ENCODE measurements at places on chromosomes 13 and 19.

- no peak for DNase-seq
These were observed 107.6 kb downstream of the ABCC4 start for GRCh38 chr13:95193509-95194230.

DNA sequence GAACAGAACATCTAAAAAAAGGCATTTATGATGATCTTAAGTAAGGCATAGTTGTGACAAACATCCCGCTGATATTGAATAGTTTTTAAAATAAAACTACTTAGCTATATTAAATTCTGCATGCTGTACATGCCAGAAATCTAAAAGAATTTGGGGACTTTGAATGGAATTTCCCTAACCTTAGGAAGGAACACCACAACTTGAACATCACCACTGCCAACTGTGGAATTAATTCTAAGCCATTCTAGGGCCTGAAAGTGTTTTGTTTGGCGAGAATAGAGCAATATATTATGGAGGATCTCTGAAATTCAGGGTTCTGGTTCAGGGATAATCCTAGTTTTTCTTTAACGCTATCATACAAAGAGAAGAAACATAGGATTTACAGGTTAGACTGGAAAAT is 17.8 kb upstream of the LATS2 start:
- DNase-seq = peak; percentile 61

- peak; percentile 35 for DNase-seq
These were observed 25.3 kb downstream of the CAPN12 start for GRCh38 chr19:38718747-38719543.

- peak; percentile 26 for DNase-seq
These were observed 3.9 kb downstream of the PIH1D1 start for GRCh38 chr19:49447485-49448431.

GRCh38 chr19:50893047-50893736 is 18.0 kb downstream of the KLK4 start:
- DNase-seq = no peak

- peak; percentile 26 for DNase-seq
These were observed 427 bp downstream of the ZNF160 start for GRCh38 chr19:53102756-53103233.

GRCh38 chr13:40480012-40480914 is 186.2 kb downstream of the FOXO1 start:
- DNase-seq = no peak

- no peak for DNase-seq
These were observed 64.3 kb downstream of the RASL11A start for GRCh38 chr13:27334774-27335435.

DNA sequence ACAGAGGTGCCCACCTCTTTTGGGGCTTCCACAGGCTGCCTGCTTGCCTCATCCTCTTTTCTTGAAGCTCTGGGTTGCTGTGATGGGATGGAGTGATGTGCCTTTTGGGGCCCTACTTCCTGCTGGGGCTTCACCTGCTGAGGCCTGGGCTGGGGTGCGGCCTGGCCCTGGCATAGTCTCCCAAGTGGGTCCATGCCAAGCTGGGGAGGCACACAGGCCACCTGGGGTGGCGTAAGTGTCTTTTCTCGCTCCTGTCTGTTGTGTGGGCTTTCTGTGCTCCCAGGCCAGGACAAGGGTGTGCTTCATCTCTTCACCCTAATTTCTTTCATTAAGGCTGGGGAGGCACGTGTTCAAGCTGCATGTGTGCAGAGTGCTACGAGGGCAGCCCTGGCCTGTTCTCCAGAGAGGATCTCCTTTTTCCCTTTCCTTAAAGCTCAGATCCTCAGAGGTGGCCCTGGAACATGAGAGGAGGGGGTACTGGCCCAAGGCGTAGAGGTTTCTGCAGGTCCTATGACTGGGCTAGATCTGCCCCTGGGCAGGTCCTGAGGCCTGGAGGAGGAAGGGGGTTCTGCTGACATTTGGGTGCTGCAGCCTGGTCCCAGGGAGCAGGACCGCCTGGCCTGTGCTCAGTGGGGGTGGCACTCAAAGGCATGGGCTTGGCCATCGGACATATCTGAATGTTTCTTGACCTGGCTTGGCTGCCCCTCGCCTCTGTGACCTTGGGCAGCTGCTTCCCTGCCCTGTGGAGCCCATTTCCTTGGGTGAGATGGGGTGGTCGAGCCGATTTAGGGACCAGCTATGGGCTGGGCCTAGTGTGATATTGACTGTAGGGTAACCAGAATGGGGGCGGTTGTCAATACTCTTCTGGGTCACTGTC is 23.7 kb upstream of the RNF17 start:
- DNase-seq = no peak

- DNase-seq = no peak
These were observed 638 bp downstream of the ADGRE5 start for GRCh38 chr19:14381689-14382474.

GRCh38 chr13:112071723-112072533 is 5.0 kb downstream of the SOX1 start:
- no peak for DNase-seq

DNA sequence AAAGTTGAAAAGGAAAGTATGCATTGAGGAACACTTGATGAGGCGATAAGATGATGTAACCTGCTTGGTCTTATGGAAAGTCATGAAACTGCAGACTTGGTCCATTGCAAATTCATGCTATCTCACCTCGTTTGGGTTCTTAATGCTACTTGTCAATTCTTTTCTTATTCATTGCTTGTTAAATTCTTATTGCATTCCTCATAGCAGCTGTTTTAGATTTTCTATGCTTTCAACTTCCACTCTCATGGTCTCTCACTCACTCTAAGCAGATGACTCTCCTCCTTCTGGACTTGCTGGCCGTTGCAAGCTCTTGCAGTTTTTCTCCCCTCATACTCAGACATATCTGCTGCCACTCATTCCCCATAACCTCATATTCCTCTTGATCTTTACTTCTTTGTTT is 67.8 kb upstream of the CSNK1A1L start:
- DNase-seq = peak; percentile 99

GRCh38 chr19:38538793-38539528 is 78.8 kb downstream of the MAP4K1 start:
- DNase-seq = no peak

GRCh38 chr13:110138700-110139036 is 168.3 kb downstream of the COL4A1 start:
- DNase-seq = no peak

DNA sequence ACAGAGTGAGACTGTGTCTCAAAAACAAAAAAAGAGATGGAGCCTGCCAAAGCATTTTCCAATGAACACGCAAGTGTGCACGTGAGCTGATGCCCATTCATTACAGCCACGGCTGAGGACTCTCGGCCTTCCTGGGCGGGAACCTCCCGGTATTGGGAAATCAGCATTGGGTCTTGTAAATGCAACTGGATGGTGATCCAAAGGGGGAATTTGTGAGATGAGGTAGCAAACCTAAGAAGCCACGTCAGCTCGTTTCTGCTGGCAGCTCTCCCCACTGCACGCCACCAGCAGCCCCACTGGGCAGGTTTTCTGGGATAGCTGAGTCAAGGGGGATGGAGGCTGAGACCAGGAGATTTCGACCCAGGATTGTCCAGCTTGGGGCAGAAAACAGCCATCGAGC is 11.5 kb downstream of the C13orf46 start:
- no peak for DNase-seq

GRCh38 chr19:7471696-7472615 is 16.9 kb downstream of the PEX11G start:
- no peak for DNase-seq

DNA sequence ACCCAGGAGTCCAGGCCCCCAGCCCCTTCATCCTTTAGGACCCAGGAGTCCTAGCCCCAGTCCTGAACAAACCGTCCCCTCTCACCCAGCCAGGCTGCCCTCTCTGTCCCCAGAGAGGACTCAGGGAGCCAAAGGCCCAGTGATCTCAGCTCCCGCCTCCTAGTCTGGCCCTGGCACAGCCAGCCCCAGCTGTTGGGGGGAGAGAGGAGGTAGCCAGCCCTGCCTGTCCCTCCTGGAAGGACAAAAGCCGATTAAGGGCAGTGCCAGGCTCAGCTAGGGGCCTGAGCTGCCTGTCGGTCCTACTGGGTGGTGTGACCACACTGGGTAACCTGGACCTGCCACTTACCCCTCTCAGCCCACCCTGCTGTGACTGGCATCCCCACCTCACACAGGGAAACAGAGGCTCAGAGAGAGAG is 14.5 kb downstream of the LIPE start:
- no peak for DNase-seq

DNA sequence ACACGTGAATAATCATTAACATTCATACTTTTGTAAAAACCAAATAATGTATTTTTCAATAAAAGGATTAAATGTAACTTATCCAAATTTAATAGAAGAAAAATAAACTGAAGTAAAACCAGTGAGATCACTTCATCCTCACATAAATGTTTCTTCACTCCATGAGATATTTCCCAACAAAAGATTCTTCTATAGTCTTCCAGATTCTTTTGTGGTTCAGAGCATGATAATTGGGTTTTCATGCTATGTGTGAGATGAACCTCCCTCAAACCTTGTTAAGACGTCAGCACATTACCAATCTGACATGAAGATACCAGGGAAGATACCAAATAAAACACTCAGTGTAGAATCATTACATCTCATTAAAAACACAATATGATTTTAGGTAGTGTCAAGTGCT is 62.9 kb upstream of the OXGR1 start:
- DNase-seq = peak; percentile 79

DNA sequence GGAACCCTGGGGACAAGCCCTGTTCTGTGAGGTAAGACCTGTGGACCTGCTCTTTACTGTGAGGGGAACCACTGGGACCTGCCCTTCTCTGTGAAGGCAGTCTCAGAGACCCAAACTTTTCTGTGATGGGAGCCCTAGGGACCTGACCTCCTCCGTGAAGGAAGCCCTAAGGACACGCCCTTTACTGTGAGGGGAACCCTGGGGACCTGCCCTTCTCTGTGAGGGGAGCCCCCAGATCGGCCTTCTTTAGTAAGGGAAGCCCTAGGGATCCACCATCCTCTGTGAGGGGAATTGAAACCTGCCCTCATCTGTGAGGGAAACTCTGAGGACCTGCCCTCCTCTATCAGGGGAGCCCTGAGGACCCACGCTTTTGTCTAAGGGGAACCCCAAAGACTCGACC is 343.5 kb downstream of the UQCRFS1 start:
- DNase-seq = no peak

- DNase-seq = no peak
These were observed 9.3 kb upstream of the MISP start for GRCh38 chr19:741506-742131.

- no peak for DNase-seq
These were observed at the start of gene CD177 for GRCh38 chr19:43353606-43354304. CD177 (plus strand) TSS chr19:43353686; CDS start chr19:43353715, 29 bp downstream.

DNA sequence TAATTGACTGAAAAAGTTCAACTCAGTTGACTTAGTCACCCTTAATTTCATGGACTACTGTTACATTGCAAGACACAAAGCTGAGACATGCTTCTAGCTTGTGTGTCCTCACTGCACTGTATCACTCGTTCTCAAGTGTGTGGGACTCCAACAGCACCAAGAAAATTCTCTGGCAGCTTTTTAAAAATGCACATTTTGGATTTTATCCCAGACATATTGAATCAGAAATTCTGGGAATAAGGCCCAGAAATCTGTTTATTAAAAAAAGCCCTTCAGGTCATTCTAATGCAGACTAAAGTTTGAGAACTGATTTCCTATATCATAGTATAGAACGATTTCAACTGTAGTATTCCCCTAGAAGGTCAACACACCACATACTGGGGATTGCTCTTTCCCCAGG is 1485.3 kb downstream of the PCDH9 start:
- peak; percentile 83 for DNase-seq

DNA sequence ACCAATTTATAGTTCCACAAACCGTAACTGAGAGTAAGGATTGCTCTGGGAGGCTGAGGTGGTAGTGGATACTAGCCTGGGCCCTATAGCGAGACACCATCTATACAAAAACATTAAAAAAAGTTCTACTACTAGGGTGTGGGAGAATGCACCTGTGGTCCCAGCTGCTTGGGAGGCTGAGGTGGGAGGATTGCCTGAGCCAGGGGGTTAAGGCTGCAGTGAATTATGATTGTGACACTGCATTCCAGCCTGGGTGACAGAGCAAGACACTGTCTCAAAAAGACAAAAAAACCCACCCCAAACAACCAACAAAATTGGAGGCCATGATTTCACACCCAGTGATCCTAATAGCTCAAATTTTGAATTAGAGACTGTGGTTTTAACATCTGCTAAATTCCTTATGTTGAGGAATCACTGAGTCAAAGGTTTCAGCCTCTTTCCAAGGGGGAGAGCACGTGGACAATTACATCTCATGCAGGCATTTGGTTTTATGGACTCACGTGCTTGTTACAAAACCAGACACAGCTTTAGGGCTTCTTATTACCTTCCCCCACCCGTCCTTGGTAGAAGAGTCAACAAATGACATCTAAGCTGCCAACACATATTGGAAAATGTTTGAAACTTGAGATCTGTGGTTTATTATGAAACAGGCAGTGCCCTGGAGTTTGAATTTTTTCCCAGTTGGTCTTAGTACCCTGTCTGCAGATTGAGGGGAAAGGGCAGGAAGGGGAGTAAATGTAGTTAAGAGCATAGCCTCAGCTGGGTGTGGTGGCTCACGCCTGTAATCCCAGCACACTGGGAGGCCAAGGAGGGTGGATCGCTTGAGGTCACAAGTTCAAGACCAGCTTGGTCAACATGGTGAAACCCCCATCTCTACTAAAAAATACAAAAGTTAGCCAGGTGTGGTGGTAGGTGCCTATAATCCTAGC is 18.5 kb downstream of the CYP2A6 start:
- peak; percentile 95 for DNase-seq

DNA sequence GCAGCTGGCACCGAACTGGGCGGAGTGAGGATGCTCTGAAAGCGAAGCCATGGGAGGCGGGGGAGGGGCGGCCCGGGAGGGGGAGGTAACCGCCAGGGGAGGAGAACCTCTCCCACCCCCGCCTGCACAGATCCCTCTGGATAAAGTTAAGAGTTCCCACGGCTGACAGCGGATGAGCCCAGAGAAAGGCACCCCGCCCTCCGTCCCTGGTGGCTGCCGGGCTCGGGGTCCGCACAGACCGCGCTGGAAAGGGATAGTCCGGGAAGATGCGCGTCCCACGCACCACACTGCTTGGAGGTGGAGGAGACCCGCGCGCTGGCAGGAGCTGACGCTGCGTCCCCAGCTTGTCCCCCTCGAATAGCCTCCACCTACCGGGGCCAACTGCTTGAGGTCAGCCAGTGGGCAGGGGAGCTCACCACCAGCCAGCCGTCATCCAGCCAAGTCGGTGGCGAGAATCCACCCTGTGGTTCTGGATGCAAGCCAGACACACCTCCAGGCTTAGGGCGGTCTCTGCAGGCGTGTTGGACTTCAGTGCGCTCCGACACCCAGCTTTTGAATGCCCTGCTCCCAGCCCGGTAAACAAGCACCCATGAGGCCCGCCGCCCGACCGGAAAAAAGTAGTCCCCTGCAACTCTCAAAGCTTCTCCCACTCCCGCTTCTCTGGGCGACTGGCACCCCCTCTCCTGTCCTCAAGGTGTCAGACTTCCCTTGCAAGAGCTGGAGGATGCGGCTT is at the start of gene TRPC4:
TRPC4 (minus strand) TSS at position 17 of the 733 bp plus-strand sequence. CDS start 86,439 bp downstream, outside the sequence.
- DNase-seq = peak; percentile 76

GRCh38 chr13:101917833-101918661 is 465.6 kb downstream of the ITGBL1 start:
- DNase-seq = no peak

DNA sequence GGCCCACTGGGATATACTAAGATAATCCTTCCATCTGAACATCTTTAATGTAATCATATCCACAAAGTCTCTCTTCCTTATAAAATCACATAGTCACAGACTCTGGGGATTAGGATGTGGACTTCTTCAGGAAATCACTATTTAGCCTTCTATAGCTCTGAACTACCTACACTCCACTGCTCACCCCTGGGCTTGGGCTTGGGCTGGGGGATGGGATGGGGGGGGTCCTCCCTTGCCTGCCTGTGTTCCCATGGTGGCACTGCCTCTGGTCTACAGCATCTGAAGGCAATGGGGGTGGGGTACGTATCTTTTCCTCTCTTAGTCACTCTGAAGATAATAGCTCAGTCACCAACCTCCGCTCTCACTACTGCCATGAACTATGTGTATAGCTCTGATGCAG is 67.8 kb upstream of the SERTM1 start:
- DNase-seq = no peak
